ENCODE measurements at places on chromosomes 6 and 20.

DNA sequence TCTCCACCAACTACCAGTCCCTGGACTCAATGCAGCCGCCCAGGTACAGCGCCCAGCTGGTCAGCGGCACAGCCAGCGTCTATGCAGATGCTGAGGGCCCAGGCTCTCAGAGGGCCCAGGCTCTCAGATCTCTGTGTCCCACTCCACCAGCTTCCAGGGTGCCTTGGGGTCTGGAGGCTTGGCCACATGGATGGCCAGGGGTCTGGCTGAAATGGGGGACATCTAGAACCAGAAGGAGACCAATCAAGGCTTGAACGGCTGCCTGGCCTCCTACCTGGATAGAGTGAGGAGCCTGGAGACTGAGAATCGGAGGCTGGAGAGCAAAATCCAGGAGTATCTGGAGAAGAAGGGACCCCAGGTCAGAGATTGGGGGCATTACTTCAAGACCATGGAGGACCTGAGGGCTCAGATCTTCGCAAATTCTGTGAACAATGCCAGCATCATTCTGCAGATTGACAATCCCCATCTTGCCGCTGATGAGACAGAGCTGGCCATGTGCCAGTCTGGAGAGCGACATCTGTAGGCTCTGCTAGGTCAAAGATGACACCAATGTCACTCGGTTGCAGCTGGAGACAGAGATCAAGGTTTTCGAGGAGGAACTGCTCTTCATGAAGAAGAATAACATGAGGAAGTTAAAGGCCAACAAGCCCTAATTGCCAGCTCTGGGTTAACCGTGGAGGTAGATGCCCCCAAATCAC is 44.1 kb upstream of the GRM4 start:
- DNase-seq = no peak

- DNase-seq = no peak
Observed at GRCh38 chr20:19947611-19948264, 69.4 kb upstream of the NAA20 start.

- peak; percentile 62 for DNase-seq
Observed at GRCh38 chr6:2634139-2634964, 116.4 kb downstream of the MYLK4 start.

- no peak for DNase-seq
Observed at GRCh38 chr20:9319687-9320384, 194.6 kb upstream of the LAMP5 start.

DNA sequence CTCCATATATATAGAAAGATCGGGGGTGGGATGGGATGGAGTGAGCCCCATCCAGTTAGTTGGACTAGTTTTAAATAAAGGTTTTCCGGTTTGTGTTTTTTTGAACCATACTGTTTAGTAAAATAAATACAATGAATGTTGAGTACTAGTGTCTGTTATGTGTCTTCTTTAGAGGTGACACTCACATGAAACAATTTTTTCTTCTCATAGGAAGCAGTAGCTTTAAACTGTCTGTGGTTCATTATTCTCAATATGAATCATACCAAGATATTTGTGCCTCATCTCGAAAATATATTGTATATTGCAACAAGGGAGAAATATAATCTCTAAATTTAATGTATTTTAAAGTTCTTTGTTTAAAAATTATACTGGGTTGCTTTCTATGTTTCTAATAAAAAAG is 33.4 kb downstream of the HSF2 start:
- DNase-seq = no peak

- peak; percentile 74 for DNase-seq
Observed at GRCh38 chr6:42740725-42741124, 5.2 kb downstream of the TBCC start.

GRCh38 chr6:1624851-1625781 is 15.4 kb downstream of the FOXC1 start:
- no peak for DNase-seq

DNA sequence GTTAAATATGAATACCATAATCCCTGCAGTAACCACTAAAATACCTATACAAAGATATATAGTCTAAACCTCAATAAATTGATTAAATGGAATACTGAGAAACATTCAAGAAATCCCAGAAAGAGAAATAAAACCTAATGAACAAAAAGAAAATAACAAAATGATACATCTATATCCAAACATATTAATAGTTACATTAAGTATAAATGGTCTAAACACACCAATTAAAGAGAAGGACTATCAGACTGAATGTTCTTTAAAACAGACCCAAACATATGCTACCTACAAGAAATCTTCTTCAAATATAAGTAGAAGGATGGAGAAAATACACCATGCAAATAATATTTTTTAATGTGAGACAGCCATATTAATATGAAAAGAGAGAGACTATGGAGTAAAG is 22.0 kb downstream of the NINL start:
- no peak for DNase-seq

DNA sequence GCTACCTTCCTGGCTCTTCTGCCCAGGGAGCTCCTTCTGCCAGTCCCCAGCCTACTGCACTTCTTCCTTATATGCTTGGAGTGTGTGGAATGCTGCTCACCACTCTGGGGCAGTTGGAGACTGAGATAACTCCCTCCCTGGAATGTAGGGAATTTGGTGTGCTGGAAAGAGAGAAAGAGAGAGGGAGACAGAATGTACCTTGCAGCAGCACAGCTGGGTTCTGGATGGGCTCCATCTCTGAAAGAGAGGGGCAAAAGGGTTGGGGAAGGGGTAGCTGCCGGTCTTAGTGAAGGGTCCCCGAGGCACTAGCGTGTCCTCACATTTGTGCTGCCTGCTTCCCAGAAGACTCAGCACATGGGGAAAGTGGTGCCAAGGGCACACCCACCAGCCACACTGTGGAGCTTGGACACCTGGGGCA is 40.2 kb upstream of the DDR1 start:
- no peak for DNase-seq

- no peak for DNase-seq
Observed at GRCh38 chr6:22024973-22025467, 271.8 kb downstream of the PRL start.

DNA sequence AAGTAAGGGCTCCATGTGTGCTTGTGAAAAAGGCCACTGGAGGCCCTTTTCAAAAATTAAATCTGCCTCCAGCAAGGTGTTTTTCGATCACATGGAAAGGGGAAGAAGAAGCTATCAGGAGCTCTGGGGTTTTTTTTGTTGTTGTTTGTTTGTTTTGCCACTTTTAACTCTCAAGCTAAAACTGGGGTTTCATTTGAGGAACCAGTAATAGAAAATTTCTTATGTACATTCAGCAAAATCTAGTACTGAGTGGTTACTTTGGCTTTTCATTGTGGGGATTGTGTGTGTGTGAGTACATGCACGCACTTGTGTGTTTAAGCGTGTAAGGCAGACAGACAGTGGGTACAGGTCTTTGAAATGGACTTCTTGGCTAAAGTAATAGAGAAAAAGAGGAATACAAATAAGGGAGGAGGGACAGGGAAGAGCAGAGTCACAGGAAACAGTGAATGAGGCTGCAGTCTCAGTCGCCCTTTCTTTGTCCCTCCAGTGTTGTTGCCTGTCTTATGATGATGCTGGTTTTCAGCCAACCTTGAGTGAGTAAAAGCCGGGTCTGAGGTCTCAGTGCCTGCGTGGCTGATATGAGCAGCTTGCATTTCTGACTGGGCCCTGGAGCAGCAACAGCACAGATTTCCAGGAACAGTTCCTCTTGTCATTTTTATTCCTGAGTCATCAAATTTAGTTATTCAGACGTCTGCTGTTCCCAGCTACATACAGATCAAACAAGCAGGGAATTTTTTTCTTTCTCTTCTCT is 26.2 kb downstream of the SLC16A10 start:
- no peak for DNase-seq

- no peak for DNase-seq
Observed at GRCh38 chr6:6586671-6587526, 1.6 kb upstream of the LY86 start.

DNA sequence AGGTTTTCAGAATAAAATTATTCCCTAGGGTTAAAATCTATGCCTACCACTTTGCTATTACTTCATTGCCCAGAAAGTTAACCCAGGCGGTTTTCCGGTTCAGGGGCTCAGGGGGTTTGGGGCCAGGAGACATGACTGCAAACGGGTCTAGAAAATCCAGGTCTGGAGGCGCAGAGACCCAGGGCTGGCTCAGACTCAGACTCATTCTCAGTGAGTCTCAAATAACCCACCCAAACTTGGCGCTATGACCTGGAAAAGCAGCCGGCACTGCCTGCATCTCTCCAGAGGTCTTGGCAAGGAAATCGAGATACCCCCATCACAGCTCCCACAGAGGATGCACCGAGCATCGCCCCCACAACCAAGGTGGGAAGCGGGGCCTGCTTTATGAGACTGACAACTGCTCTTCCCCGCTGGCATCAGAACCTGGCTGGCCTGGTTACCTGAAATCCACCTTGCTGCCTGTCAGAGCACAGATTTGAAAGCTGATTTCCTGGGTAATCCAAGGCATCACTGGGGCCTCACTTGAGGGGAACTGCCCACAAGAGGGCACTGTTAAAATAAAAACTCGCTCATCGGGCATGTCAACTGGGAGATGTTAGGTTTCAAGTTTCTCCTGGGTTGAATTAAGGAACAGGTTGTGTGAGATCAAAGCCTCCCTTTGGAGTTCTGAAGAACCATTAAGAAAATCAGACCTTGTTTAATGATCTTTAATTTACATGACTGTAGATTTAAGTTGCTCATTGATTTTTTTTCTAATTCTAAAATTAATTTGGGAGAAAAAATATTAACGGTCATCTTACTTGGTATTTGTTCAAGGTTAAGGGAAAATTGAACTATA is 55.1 kb downstream of the KIF16B start:
- DNase-seq = peak; percentile 27

DNA sequence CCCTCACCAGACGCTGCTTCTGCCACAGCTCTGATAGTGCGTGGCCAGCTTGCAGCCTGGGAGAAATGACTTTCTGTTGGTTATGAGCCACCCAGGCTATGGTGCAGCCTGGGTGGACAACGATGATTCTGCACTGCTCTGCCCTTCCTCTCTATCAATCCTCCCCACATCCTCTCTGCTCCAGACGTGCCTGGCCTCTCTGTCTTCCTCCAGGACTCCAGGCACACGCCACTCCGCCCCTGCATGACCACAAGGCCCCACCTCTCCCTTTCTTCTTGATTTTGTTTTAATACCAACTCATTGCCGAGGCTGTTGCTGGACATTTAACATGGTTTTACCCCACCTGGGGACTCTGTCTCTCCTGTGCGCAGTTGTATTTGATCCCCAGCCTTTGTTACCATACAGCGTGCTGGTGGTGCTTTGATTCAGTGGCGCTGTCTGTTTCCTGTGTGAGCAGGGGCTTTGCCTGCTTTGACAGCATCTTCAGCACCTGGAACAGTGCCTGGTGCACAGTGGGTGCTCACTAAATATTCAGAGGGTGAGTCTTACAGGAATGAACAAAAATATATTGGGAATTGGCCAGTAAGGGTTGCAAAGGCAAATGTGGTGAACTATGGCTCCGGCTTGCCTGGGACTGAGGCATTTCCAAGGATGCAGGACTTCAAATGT is 280.9 kb downstream of the CDH26 start:
- no peak for DNase-seq

DNA sequence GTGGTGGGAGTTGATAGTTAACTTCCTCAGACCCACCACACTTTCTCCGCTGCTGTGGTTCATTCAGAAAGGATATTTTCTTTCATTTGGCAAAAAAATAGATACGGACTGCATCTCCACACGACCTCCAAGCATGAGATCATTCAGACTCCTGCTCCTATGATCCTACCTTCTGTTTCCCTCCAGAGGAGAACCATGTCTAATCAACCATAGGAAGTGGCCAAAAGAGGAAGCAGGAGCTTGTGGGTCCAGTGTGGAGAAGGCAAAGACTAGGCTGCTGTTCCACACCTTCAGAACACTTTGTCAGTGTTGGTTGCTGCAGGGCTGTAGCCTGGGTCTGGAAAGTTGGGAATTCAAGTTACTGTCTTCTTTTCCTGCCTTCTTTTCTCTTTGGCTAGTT is 10.6 kb upstream of the KIF13A start:
- no peak for DNase-seq

- DNase-seq = no peak
Observed at GRCh38 chr6:116426551-116426950, 34.6 kb upstream of the CALHM6 start.

DNA sequence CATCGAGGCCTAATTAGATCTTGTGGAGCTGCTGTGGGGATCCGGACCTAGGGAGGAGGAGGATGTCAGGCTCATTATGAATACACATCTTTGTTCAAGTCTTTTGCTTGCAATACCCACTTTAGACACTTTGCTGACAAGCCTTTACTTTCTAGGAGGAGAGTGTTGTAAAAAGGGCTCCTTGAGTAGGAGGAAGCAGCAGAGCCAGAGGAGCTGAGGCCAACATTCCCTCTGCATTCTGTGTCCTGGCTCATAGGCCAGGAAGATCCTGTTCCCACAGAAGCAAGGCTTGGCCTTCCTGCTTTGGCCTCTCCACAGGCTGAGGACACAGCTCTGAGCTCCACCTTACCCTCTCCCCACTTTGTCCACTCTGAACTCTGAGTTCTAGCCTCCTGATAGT is 67.1 kb downstream of the TPD52L1 start:
- no peak for DNase-seq

DNA sequence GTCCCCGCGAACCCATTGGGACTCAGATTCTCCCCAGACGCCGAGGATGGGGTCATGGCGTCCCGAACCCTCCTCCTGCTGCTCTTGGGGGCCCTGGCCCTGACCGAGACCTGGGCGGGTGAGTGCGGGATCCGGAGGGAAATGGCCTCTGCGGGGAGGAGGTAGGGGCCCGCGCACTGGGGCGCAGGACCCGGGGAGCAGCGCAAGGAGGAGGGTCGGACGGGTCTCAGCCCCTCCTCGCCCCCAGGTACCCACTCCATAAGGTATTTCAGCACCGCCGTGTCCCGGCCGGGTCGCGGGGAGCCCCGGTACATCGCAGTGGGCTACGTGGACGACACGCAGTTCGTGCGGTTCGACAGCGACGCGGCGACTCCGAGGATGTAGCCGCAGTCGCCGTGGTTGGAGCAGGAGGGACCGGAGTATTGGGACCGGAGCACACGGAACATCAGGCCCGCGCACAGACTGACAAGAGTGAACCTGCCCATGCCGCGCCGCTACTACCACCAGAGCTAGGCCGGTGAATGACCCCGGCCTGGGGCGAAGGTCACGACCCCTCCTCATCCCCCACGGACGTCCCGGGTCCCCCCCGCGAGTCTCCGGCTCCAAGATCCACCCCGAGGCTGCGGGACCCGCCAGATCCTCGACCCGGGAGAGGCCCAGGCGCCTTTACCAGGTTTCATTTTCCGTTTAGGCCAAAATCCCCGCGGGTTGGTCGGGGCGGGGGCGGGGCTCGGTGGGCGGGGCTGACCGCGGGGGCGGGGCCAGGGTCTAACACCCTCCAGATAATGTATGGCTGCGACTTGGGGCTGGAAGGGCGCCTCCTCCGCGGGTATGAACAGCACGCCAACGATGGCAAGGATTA is 15.7 kb upstream of the HLA-A start:
- no peak for DNase-seq

GRCh38 chr20:46156065-46156464 is 38.0 kb downstream of the CD40 start:
- no peak for DNase-seq

- no peak for DNase-seq
Observed at GRCh38 chr6:150494241-150494640, 105.4 kb upstream of the PLEKHG1 start.

GRCh38 chr20:50027611-50028105 is 44.9 kb downstream of the SNAI1 start:
- DNase-seq = peak; percentile 80

Data from AG09319 (cell line).